ENCODE measurements at places on chromosomes 1 and 21. TPM values are rescaled to one million over a fixed set of nuclear protein-coding genes. Genes with fewer than 3 reads are reported as not detected.
A peak's percentile ranks its signal among the peaks of the same experiment; 100 is the strongest.

LIN28A gene
- total RNA-seq, result not detected

CRABP2 gene
- total RNA-seq, result 0.74 TPM

SELENOF gene
- total RNA-seq, result 71.7 TPM

SPAG17 gene
- not detected for total RNA-seq

UTS2 gene
- not detected for total RNA-seq

PERM1 gene
- total RNA-seq, result 187 TPM

LRRC71 gene
- total RNA-seq, result 0.17 TPM

BCL10 gene
- 8.4 TPM for total RNA-seq

DIO1 gene
- total RNA-seq, result not detected

ZNF687 gene
- total RNA-seq, result 11.7 TPM

PDZK1 gene
- total RNA-seq, result not detected

FNDC5 gene
- total RNA-seq, result 156 TPM

PLA2G2D gene
- not detected for total RNA-seq

SNX7 gene
- total RNA-seq, result 21.1 TPM

GRCh38 chr1:216119600-216119999 is 303.6 kb downstream of the USH2A start:
- DNase-seq, result no peak

- DNase-seq, result no peak
Observed at GRCh38 chr1:172342584-172343239, 77.8 kb upstream of the C1orf105 start.

- DNase-seq, result no peak
Observed at GRCh38 chr1:24325587-24326449, 6.7 kb downstream of the GRHL3 start.

- no peak for DNase-seq
Observed at GRCh38 chr21:42075686-42076471, 4.8 kb downstream of the UMODL1 start.

DNA sequence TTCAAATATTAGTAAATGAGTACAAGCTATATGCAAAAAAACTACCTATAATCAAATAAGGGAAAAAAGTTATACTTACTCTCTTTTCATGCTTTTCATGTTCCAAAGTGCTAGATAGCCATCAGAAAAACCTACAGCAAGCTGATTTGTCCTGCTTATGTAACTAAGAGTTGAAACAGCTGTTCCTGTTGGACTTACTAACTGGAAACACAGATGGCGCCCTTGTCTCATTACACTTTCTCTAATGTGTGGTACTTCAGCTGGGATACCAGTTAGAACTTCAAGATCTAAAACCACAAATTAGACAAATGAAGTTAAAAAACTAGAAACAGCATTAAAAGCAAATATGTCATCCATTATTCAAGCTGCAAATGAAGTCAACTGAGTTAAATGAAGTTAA is 24.3 kb downstream of the AHCTF1 start:
- no peak for DNase-seq

GRCh38 chr1:236623371-236624166 is 19.3 kb upstream of the HEATR1 start:
- DNase-seq, result no peak

- no peak for DNase-seq
Observed at GRCh38 chr1:99784809-99785255, 18.4 kb upstream of the FRRS1 start.

DNA sequence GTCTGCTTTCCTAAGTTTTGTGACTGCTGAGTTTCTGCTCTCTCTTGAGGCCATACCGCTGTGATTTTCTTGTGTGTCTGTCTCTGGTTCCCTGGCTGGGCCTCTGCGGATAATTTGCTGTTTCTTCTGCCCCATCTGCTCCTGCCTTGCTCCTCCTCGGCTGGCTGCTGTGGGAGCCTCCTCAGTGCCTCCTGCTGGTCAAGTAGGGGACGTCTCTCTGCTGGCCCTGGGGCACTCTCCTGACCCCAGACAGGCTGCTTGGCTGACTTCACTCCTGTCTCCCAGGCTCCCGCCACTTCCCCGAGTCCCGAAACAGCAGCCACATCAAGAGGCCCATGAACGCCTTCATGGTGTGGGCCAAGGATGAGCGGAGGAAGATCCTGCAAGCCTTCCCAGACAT is 28.5 kb downstream of the ETNK2 start:
- DNase-seq, result no peak

GRCh38 chr1:170351366-170351946 is 180.5 kb upstream of the GORAB start:
- no peak for DNase-seq

GRCh38 chr1:225851805-225852204 is 30.4 kb downstream of the TMEM63A start:
- no peak for DNase-seq

DNA sequence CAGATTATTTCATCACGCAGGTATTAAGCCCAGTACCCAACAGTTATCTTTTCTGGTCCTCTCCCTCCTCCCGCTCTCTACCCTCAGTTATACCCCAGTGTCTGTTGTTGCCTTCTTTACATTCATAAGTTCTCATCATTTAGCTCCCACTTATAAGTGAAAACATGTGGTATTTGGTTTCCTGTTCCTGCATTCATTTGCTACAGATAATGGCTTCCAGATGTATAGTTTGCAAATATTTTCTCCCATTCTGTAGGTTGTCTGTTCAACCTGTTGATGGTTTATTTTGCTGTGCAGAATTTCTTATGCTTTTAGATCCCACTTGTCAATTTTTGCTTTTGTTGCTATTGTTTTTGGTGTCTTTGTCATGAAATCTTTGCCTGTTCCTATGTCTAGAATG is 21.1 kb upstream of the KCNH1 start:
- no peak for DNase-seq

DNA sequence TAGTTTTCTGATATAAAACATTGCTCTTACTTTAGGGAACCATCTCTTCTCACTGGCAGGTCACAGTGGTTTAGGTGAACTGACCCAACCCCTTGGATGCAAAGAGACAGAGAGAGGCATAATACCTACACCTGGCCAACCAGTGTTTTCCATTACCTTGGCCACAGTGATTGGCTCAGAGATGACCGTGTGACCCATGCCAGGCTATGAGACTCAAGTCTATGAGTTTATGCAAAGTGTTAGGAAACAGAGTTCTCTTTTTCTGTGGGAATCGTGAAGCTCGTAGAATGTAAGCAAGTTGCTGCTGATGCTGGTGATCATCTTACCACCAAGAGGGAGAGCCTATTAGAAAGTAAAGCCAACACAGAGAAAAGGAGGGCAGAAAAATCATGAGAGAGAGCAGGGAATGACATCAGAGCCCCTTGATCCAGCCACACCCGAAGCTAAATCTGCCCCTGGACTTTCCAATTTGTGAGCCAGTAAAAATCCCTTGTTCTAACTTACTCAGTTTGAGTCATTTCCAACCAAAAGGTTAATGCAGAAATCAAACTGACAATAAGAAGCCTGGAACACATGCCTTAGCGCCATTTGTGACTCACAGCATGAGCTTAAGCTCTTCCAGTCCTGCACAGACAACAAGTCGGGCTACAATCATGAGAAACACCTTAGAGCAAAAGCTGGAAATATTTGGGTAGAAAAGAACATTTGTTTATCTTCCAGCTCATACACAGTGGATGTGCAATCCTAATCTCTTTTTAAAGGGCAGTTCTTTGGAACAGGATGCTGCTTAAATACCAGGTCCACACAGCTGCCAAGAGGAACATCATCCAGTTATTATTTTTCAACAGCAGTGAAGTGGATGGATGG is 81.3 kb upstream of the KAZN start:
- DNase-seq, result no peak

- no peak for DNase-seq
Observed at GRCh38 chr1:31259746-31260145, 20.1 kb upstream of the NKAIN1 start.

DNA sequence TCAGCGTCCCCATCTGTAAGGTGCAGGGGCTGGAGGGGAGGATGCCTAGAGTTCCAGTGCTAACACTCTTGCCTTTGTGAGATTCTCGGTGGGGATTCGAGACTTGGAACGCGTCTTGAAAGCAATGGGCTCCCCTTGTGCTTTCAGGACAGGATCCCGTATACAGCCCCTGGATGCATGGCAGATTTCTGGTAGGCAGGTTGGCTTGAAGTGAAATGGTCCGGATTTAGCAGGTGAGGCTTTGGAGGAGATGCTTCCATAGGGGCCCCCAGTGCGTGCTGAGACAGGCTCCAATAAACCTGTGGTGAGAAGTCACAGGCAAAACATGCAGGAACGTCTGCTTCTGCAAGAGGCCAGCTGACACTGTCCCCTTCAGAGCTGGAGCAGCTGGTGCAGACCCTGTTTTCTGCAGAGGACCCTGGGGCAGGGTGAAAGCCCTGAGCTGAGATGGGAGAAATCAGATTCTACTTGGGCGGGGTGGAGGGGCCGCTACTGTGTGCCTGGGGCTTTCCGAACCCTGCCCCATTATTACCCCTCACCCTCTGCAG is 270.4 kb downstream of the PTPRU start:
- DNase-seq, result no peak

- DNase-seq, result no peak
Observed at GRCh38 chr1:240344918-240345317, 253.2 kb downstream of the FMN2 start.

GRCh38 chr21:25561668-25562641 is 45.3 kb downstream of the MRPL39 start:
- DNase-seq, result peak; percentile 62

GRCh38 chr1:163777205-163777604 is 455.5 kb downstream of the NUF2 start:
- no peak for DNase-seq

- DNase-seq, result peak; percentile 50
Observed at GRCh38 chr1:212982430-212983152, 32.2 kb downstream of the VASH2 start.

GRCh38 chr1:64513545-64513944 is 43.6 kb downstream of the CACHD1 start:
- DNase-seq, result no peak

DNA sequence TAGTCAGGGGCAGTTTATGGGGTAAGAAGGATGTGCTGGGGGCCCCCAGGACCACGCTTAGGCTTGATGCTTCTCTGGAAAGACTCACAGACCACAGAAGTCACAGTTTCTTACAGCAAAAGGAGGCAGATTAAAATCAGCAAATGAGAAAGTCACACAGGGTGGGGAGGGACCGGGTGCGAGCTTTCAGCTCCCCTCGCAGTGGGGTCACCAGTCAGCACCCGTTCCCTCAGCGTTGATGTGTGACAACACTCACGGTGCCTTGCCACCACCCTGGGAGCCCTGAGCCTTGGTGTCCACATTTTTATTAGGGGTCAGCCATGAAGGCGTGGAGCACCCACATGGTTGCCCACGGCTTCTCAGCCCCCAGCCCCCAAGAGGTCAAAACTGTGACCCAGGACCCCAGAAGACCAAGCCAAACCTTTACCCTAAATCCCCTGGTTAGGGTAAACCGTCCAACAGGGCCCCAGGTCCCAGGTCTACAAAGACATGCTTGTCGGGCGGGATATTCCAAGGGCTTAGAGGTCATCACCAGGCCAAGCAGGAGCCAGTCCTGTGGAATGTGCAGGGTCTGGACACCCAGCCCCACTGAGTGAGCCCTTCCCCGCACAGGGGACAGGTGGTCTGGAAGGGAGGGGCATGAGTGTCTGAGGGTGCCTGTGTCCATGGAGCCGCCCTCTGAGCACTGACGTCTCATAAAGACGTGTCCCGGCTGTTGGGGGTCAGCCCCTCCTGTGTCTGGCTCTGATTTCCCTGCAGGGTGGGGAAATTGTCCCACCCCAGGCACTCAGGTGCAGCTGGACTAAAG is 64.5 kb upstream of the ABCG1 start:
- DNase-seq, result no peak

DNA sequence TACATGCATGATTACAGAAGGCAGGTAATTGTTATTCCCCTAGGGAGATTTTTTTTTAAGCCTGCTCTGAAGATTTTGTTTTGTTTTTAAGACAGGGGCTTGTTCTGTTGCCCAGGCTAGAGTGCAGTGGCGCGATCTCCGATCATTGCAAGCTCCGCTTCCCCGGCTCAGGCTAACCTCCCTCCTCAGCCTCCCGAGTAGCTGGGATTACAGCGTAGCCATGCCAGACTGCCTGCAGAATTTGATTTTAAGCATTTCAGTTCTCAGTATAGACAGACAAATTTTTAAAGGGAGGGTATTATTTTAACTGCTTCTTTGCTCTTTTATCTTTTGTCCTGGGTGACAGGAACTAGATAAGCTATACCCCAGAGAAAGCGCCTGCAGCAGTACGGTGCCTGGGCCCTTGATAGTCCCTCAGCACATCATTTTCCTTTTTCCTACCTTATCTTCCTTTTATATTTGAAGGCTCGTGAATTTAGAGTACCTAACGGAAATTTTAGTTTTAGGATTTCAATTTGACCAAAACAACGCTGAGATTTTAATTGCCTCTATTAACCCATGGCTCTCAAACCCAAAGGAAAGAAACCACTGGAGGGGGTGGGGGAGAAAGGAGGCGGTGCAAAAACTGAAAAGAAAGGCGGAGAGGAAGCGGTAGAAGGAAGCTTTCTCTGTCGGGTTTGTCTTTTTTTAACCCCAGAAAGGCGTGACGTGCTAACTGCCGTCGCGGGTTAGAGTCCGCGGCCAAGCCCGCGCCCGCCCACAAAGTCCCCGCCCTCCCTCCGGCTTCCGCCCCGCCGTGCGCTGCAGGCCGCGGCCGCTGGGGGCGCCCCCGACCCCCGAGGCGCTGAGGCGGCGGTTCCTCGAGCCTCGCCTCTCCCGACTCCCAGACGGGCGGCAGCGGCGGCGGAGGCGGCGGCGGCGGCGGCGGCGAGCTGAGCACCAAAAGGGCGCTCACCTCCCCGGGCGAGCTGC is at the start of gene EEIG2:
Gene EEIG2, plus strand, starts transcription at position 886 of the 972 bp plus-strand sequence. CDS start 329 bp downstream, outside the sequence.
- DNase-seq, result peak; percentile 93
